Breast epithelium (tissue), 4 donors: ENCODE measurements at places on chromosomes 1 and 21. TPM values are rescaled to one million over a fixed set of nuclear protein-coding genes. Genes with fewer than 3 reads are reported as not detected.

Gene LCE1D
- not detected for total RNA-seq

Gene ERO1B
- 9.0 TPM for total RNA-seq

Gene CORT
- not detected for total RNA-seq

Gene ATP1A2
- 6.4 TPM for total RNA-seq

Gene ZNF670
- 8.0 TPM for total RNA-seq

Gene STIL
- 3.2 TPM for total RNA-seq

Gene ZNF644
- 58.7 TPM for total RNA-seq

Gene ZNF669
- total RNA-seq = 5.9 TPM

Gene UQCRH
- 300 TPM for total RNA-seq

Gene FAM163A
- not detected for total RNA-seq

Gene SOAT1
- 18.7 TPM for total RNA-seq

Gene LCE3D
- not detected for total RNA-seq

Gene TRIM63
- not detected for total RNA-seq
